ENCODE measurements at places on chromosomes 12 and 14.

DNA sequence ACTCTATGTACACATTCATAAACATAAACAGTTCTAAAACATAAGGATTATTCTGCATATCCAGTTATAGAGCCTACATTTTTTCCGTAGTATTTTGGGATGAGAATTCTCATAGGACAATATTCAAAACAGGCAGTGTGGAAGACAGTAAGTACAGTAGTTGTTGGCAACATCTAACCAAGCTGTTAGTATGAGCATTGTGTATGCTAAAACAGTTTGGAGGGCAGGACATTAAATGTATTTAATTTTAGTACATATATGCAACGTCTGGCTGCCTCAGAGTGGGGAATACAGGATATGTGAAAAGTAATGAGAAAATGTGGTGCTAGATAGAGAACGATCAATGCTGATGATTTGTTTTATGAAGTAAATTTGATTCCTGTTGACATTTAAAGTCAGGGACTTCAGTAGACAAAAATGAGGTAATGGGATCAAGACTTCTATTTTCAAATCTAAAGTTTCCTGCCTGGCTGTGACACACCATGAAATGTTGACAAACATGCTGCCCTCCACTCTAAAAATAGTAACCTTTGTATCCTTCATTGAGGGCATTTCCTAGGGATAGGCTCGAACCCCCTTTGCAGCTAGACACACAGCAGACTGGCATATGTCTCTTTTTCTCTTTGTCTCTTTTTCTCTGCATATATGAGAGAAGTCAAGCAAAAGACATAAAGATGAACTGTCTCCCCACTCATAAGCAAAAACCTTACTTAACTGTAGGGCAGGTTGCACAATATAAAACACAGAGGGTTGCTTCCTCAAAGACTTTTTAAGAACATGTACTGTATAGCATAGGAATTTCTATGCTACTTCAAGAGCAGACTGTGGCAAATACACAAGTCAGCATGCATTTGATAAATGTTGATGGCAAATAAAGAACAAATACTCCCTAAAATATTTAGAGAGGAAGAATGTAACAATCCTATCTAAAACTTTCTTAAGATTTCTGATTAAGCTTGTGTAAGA lies 75.5 kb upstream of the GTF2A1 start:
- no peak for DNase-seq

DNA sequence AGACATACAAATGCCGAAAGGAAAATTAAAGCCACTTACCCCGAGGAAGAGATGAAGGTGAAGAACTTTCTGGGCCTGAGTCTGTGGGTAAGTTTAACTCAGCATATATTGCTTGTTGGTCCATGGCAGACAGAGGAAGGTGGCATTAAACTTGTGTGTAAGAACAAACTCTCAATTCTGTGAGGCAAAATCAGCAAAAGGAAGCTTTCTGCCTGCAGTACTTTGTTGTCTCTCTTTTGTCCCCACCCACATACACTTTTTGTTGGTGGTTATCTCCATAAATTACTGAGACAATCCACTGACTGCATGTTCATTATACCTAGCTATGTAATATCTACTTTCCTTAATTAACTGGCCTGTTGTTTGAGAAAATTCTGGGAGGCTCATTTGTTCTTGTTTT lies at the start of gene KLRB1:
KLRB1 (minus strand) TSS at position 201 of the 400 bp plus-strand sequence; CDS start at position 124, 77 bp downstream.
- DNase-seq: no peak

- no peak for DNase-seq
Measured at GRCh38 chr14:73452341-73453186, 5.8 kb downstream of the NUMB start.

DNA sequence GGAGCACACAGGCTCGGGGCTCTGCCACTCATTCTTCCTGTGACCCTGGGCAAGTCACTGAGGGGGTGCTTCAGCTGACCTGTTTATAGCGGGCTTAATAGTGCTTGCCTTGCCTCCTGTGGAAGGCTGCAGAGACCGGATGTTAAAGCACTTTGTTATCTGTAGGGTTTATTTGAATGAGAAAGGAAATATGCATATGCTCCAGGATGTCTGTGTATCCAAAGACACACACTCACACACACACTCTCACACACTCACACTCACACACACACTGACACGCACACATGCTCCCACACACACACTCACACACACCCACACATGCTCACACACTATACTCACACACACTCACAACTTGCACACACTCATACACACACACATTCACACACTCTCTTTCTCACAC lies 56.1 kb upstream of the DDX11 start:
- DNase-seq: no peak

DNA sequence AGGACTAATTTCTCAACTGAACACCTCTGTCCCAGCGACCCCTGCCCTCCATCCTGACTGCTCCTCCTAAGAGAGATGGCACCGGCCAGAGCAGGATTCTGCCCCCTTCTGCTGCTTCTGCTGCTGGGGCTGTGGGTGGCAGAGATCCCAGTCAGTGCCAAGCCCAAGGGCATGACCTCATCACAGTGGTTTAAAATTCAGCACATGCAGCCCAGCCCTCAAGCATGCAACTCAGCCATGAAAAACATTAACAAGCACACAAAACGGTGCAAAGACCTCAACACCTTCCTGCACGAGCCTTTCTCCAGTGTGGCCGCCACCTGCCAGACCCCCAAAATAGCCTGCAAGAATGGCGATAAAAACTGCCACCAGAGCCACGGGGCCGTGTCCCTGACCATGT lies 756 bp downstream of the RNASE7 start:
- no peak for DNase-seq

- no peak for DNase-seq
Measured at GRCh38 chr12:66273147-66273546, 29.1 kb upstream of the HELB start.

DNA sequence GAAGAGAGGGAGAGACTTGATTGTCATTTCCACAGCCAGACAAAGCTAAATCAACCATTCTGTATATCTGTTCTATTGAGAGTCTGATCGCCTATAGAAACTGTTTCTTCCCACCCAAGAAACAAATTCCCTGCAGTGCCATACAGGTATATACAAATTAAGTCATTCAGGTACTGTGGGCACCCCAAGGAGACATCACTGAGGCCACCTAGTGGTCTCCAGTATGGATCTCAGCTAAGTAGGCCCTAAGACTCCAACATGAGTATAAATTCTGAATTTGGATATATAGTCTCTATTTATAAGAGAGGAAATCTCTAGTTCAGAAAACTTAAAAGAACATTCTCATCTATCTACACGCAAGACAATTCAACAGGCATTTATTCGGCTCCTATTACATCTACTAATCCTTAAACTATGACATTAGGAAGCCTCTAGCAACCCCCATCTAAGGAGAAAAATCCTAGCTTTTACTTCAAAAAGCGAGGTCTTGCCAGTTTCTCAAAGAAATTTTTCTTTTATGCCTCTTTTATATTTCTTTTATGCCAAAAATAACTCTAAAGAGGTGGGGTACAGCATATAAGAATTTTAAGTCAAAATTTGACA lies 62.6 kb downstream of the DCAF5 start:
- no peak for DNase-seq

- no peak for DNase-seq
Measured at GRCh38 chr12:34348836-34349672, 326.8 kb downstream of the ALG10 start.

DNA sequence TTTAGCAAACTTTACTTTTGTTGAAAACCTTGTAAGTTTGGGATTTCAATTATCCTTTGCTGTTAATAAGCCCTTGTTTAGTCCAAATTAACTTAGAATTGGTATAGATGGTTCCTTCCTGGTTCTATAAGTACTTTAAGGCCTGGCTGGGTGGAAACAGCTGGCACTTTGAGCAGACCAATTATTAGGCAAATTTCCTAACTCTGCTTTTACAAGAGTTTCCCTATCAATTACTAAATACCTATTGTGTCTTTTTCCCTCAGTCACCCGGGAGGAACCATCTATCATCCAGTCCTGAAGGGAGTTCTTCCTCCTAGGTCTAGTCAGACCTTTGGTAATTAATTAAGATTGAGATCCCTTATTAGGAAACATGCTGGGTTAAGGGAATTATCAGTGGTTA lies 138.0 kb downstream of the SLC38A6 start:
- DNase-seq: no peak

DNA sequence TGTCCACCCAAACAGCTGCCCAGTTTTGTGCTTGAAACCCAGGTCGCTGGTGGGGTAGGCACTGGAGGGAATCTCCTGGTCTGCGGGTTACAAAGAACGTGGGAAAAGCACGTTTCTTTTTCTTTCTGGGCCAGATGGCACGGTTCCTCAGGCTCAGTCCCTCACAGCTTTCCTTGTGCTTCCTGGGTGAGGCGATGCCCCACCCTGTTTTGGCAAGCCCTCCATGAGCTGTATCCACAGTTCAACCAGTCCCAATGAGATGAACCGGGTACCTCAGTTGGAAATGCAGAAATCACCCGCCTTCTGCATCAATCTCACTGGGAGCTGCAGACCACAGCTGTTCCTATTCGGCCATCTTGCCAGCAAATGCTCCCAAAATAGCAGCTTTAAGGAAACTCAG lies 51.4 kb upstream of the TMTC2 start:
- DNase-seq: no peak

DNA sequence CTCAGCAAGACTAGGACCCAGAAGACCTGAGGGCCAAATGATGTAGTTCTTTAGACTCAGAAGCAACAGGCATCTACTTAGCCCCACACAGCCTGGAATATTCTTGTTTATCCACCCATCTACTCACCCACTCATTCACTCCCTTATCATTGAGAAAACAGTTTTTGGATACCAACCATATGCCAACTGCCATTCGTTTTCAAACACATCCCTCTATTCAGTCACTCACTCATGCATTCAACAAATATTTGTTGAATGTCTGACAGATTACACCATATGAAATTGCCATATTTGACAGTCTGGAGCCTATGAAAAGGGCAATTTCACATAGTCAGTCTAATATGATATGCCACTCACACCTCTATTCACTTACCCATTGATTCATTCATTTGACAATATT lies 103.2 kb downstream of the NT5DC3 start:
- DNase-seq: no peak

DNA sequence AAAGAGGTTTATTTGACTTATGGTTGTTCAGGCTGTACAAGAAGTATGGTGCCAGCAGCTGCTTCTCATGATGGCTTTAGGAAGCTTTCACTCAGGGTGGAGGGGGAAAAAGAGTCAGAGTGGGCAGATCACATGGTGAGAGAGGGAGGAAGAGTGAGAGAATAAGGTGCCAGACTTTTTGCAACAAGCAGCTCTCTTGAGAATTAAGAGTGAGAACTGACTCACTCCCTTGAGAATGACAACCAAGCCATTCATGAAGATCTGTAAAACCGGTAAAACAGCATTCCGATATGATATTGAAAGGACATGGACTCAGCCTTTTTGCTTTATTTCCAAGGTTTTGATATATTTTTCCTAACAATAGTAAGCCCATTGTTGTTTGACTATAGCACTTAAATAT lies 501.2 kb downstream of the GALC start:
- DNase-seq: no peak

DNA sequence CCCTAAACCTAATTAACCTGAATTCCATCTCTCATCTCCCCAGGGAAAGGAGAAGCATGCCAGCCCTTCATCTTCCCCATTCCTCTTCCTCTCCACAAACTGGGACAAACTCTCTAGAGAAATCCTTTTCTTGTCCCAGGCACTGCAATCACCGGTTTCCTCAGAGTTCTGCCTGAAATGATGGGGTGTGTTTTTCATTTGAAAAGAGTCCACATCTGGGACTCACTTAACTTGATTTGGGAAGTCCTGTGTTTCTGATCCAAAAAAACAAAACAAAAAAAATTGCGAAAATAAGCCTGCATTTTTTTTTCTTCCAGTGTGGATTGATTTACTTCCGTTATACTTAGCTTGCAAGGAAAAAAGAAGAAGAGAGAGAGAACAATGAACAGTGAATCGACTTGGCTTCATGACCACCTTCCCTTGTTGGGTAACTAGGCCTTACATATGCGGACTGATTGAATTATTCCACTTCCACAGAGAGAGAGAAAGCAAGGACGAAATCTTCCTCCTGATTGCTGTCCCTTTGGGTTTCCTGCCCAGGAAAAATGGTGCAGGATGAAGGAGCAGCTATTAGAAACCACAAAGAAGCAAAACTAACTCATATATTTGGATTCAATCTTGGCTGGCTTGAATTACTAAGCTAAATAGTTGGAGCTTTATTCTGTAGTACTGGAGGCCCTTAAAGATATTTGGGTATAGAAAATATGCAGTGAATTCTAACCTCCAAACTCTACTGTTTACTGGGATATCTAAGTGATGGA lies 506.2 kb upstream of the TBX3 start:
- DNase-seq: no peak

- no peak for DNase-seq
Measured at GRCh38 chr12:106135075-106135474, 3.7 kb downstream of the NUAK1 start.

- no peak for DNase-seq
Measured at GRCh38 chr14:61454545-61454944, 133.2 kb downstream of the PRKCH start.

- DNase-seq: no peak
Measured at GRCh38 chr12:45343269-45344051, 127.6 kb downstream of the ANO6 start.

- no peak for DNase-seq
Measured at GRCh38 chr14:44291366-44291915, 215.6 kb downstream of the FSCB start.

DNA sequence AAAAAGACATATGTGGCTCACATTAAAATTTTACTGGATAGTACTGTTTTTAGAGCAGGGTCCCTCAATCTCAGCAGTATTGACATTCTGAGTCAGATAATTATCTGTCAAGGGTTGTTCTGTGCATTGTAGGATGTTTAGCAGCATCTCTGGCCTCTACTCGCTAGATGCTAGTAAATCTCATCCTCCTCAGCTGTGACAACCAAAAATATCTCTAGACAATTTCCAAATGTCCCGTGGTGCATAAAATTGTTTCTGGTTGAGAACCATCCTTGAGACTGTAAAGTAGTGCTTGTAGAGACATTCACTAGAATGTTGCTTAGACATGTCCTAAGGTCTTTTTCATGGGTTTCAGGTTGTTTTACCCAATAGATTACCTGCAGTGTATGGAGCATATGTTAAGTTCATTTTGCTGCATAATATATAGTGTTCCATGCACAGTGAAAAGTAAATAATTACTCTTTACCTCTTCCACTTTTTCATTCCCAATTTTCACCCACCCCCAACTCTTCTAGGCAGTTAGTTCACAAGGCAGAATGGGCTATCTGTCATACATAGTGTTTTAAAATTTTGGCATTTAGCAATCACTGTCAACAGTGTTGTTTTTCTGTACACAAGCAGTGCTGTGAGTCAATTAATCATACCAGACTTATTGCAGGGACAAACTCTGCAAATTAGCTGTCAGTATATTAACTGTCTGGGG lies 200.2 kb upstream of the SLC38A2 start:
- DNase-seq: no peak

GRCh38 chr12:121230538-121230907 lies 20.6 kb downstream of the P2RX4 start:
- DNase-seq: no peak

GRCh38 chr12:112803620-112804282 lies 12.2 kb downstream of the RPH3A start:
- DNase-seq: no peak
